Fibroblast of skin of left quadriceps (primary cell): ENCODE measurements at places on chromosomes 3 and 15.

- DNase-seq = no peak
These were observed 392.4 kb upstream of the PROK2 start for GRCh38 chr3:72177075-72178050.

GRCh38 chr3:45134758-45135521 lies 11.2 kb downstream of the CDCP1 start:
- no peak for DNase-seq

GRCh38 chr3:112858410-112859069 lies 11.9 kb upstream of the CD200R1L start:
- DNase-seq = no peak

DNA sequence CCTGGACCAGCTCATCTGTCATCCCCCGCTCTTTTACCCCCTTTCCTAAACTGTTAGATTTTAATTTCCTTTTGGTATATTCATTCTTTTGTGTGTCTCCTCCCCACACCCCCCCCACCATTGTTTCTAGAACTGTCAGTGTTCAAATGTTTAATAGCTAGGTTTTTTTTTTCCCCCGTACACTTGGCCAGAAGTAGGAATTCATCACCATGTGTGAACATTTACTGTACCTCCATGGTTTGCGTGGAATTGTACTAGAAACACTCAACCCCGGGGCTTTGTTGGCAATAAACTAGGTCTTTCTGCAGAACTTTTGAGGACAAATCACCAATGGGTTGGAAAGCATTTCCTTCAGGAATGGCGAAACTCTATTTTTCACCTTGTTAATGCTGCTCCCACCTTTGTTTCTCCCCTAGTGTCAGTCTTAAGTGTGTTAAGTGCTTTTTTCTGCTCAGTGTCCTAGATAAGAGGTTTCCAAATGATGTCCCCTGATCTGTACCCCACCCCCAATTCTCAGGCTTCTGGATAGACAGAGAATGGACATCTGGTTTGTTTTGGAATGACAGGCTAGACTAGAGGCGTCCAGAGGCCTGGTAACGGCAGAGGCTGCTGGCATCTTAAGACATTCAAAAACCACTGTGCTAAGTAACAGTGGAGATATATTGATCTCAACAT lies 76.8 kb downstream of the SMAD3 start:
- DNase-seq = no peak

DNA sequence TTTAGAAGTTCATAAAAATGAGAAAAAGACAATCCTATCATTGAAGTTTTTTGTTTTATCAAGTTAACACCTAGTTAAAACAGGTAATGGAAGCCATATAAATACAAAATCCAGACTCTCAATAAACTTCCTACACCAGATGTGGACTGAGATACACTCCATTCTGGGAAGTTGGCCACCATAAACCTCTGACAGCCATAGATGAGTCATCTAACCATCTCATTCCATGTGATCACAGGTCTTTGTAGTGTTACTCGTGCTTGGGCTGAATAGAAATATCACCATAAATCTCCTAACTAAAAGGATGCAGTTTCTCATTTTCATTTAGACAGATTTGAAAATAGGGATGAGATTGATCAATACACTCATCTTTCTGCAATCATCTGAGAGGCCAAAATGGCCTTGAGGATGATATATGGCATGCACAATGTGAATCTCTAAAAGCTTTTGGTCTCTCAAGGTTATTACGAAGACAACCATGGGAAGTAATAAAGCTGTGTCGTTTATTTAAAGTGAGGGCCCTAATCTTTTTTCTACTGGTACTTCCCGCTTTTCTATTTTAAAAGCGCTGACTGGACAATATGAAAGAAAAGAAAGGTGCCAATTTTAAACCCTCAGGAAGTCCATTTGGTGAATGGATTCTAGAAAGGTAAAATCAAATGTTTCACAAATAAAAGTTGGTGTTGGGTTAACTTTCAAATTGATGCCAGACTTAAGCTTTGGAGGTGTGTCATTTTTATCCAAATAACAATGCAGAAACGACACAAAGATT lies 155.5 kb downstream of the POLR2M start:
- DNase-seq = peak; percentile 72

- no peak for DNase-seq
These were observed 376.6 kb upstream of the CBLB start for GRCh38 chr3:106245400-106245799.

DNA sequence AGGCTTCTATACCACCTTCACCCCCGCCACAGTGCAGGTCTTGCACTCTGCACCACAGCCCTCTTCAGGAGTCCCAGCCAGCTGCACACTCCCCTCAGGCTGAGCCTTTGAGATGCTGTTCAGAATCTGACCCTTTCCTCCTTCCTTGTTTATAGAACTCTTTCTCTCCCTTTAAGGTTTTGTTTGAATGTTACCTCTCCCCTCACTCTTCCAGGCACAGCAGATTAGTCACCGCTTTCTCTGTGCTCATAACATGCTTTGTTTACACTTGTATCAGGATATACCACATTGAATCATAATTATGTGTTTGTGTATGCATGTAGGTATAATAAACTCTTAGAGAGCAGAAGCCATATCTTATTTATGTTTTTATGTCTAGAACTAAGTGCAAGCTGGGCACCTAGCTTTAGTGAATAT lies 168.4 kb upstream of the BCL6 start:
- DNase-seq = no peak

DNA sequence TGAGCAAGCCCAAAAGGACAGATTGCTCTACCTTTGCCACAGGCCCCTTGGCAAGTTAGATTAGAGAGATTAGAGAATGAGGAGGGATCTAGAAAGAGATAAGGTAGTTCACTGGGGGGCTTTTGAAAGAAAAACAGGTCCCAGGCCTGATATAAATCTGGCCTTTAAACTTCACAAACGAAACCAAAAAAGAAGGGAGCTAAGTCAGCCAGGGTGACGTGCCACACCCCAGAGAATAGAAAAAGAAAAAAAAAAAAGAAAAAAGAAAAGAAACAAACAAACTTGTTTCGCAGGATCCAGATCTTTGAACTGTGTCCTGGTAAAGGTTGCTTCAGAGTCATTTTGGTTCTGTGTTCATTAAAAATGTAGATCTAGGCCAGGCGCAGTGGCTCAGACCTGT lies 3.6 kb downstream of the KAT2B start:
- no peak for DNase-seq

- DNase-seq = no peak
These were observed 98.5 kb downstream of the FRMD5 start for GRCh38 chr15:44096596-44096995.

GRCh38 chr3:151918253-151919029 lies 45.0 kb downstream of the SUCNR1 start:
- DNase-seq = no peak

DNA sequence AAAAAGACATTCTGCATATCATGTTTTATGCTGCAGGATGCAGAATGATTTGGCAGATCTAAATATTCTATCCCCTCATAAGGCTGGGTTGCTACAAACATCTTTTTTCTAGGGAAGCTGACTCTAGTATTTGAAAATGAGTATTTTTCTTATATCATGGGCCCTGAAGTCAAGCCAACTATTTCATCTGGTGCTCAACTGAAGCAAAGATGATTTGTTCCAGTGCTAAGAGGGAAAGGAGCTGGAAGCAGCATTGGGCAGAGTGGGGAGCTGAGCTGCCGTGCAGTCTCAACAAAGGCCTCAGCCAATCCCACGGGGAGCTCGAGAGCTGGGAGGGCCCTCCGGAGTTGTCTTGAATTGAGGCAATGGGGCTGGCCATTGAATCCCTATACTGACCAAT lies 155.3 kb upstream of the SLCO3A1 start:
- DNase-seq = no peak
